ENCODE measurements at places on chromosomes 12 and 14.

DNA sequence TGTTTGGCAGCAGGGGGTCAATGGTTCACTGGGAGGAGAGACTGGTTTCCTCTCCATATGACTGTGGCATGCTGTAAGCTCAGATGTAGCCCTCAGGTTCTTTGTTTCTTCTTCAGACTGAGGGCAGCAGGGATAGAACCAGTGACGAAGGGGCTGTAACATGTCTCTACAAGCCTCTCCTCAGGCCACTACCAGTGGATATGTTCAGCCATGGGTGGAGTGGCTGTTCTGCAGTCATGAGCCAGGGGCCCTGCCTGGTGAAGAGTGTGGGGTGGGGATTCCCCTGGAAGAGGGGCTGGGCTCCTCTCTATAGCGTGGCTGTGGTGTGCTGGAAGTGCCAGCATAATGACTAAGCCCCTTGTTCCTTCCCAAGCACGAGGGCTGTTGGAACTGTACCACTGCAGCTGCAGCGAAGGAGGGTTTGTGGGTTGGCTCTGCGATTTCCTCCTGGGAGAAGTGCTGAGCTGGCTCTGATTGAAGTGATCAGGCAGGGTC lies 55.8 kb downstream of the CMAS start:
- no peak overlapping the region for H3K4me3 ChIP-seq
- peaks cover 9% of the 10 kb centered on the region for H3K27me3 ChIP-seq
- H3K27ac ChIP-seq: no peak overlapping the region

GRCh38 chr12:52311285-52311648 lies 9.9 kb downstream of the KRT83 start:
- H3K36me3 ChIP-seq: no peaks in the 10 kb centered on the region
- no peak overlapping the region for H3K27ac ChIP-seq
- H3K27me3 ChIP-seq: peaks cover 55% of the 10 kb centered on the region
- H3K4me1 ChIP-seq: peaks cover 4% of the 10 kb centered on the region

DNA sequence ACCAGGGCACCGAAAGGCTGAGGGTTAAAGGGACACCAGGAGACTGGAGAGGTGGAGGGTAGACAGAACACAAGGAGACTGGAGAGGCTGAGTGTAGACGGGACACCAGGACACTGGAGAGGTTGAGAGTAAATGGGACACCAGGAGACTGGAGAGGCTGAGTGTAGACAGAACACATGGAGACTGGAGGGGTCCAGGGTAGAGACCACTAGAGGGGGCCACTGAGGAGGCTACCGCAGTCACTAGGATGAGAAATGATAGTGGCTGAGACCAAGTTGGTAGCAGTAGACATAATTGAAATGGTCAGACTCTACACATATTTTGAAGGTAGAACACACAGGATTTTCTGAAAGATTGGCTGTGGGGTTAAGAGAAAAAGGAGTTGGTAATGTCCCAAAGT lies 68.2 kb downstream of the PAH start:
- DNase-seq: no peak
- no peaks in the 10 kb centered on the region for H3K36me3 ChIP-seq
- H3K27ac ChIP-seq: no peak overlapping the region
- H3K27me3 ChIP-seq: no peaks in the 10 kb centered on the region

- no peaks in the 10 kb centered on the region for H3K27me3 ChIP-seq
- no peaks in the 10 kb centered on the region for H3K4me1 ChIP-seq
- DNase-seq: no peak
- H3K4me3 ChIP-seq: no peak overlapping the region
- H3K36me3 ChIP-seq: no peaks in the 10 kb centered on the region
Observed at GRCh38 chr14:88695870-88696269, 96.9 kb downstream of the EML5 start.

GRCh38 chr14:73924337-73924736 lies 25.6 kb downstream of the FAM161B start:
- H3K4me3 ChIP-seq: no peak overlapping the region
- H3K27ac ChIP-seq: no peak overlapping the region
- no peaks in the 10 kb centered on the region for H3K27me3 ChIP-seq
- H3K36me3 ChIP-seq: peaks cover 57% of the 10 kb centered on the region
- H3K4me1 ChIP-seq: no peaks in the 10 kb centered on the region

DNA sequence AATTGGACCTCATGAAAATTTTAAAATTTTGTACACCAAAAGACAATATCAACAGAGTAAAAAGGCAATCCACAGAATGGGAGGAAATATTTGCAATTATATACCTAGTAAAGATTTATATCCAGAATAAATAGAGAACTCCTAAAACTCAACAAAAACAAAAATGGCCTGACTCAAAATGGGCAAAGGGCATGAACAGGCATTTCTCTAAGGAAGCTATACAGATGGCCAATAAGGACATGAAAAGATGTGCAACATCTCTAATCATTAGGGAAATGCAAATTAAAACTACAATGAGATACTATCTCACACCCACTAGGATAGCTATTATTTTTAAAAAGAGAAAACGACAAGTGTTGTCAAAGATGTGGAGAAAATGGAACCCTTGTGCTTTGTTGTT lies 10.9 kb upstream of the APOF start:
- H3K27ac ChIP-seq: no peak overlapping the region
- no peak for DNase-seq
- peaks cover 1% of the 10 kb centered on the region for H3K36me3 ChIP-seq
- H3K4me1 ChIP-seq: no peaks in the 10 kb centered on the region

GRCh38 chr12:76519538-76519937 lies 40.0 kb downstream of the OSBPL8 start:
- H3K4me1 ChIP-seq: peaks cover 20% of the 10 kb centered on the region
- no peaks in the 10 kb centered on the region for H3K27me3 ChIP-seq
- H3K36me3 ChIP-seq: peaks cover 62% of the 10 kb centered on the region
- no peak overlapping the region for H3K4me3 ChIP-seq
- no peak for DNase-seq

DNA sequence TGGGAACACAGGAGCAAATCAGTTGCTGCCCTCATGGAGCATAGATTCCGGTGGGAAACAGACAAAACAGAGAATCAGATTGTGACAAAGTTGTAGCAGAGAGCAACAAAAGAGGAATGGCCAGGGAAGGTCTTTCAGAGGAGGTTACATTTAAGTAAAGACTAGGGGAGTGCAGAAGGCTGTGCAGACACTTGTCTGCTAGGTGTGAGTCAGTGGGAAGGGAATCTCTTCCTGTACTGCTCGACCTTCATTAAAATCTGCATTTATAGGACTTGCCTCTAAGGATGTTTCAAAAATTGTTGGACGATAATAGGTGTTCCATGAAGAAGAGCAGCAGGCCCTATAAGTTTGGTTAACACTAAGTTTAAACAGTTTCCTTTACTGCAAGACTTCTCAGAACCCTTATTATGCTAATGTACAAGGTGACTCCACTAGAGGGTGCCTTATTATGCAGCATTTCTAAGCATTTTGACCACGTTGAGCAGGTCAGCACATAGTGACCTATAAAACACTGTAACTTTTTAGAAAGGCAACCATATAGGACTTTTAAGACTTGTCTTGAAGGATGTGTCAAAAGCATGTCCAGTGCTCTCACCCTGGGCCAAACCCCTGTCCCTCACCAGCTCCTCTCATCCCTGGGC lies 91.8 kb upstream of the RIC8B start:
- H3K4me3 ChIP-seq: no peak overlapping the region
- DNase-seq: no peak
- H3K36me3 ChIP-seq: no peaks in the 10 kb centered on the region

- no peak overlapping the region for H3K27ac ChIP-seq
- no peaks in the 10 kb centered on the region for H3K4me1 ChIP-seq
- H3K27me3 ChIP-seq: no peaks in the 10 kb centered on the region
Observed at GRCh38 chr14:85363358-85363757, 166.6 kb upstream of the FLRT2 start.

DNA sequence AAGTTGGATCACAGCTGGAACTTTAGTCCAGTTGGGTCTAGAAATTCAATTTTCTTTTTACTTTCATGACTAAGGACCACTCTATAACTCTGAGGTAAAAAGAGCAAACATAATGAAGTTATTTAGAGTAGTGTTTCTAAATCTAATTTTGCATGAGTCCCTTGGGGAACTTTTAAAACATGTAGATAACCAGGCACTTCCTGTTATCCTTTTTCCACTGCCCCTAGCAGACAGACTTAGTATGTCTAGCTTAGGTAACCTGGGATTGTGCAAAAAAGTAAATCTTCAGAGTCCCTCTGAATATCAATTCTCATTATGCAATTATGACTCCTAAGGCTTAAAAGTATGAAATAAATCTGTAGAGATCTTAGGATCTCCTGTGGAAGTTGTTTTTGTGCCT lies 371.2 kb downstream of the DIO2 start:
- no peak overlapping the region for H3K27ac ChIP-seq
- no peak overlapping the region for H3K4me3 ChIP-seq
- no peaks in the 10 kb centered on the region for H3K4me1 ChIP-seq
- no peaks in the 10 kb centered on the region for H3K27me3 ChIP-seq
- DNase-seq: no peak
- H3K36me3 ChIP-seq: no peaks in the 10 kb centered on the region

GRCh38 chr14:51884086-51884927 lies 23.9 kb downstream of the GNG2 start:
- H3K27me3 ChIP-seq: no peaks in the 10 kb centered on the region
- DNase-seq: no peak
- peaks cover 56% of the 10 kb centered on the region for H3K36me3 ChIP-seq
- H3K27ac ChIP-seq: peak overlapping the region; percentile 43

GRCh38 chr12:108815875-108816594 lies 41.3 kb downstream of the SSH1 start:
- DNase-seq: no peak
- peaks cover 29% of the 10 kb centered on the region for H3K36me3 ChIP-seq
- no peak overlapping the region for H3K4me3 ChIP-seq
- H3K4me1 ChIP-seq: peaks cover 7% of the 10 kb centered on the region
- no peaks in the 10 kb centered on the region for H3K27me3 ChIP-seq
- H3K27ac ChIP-seq: peak overlapping the region; percentile 17

DNA sequence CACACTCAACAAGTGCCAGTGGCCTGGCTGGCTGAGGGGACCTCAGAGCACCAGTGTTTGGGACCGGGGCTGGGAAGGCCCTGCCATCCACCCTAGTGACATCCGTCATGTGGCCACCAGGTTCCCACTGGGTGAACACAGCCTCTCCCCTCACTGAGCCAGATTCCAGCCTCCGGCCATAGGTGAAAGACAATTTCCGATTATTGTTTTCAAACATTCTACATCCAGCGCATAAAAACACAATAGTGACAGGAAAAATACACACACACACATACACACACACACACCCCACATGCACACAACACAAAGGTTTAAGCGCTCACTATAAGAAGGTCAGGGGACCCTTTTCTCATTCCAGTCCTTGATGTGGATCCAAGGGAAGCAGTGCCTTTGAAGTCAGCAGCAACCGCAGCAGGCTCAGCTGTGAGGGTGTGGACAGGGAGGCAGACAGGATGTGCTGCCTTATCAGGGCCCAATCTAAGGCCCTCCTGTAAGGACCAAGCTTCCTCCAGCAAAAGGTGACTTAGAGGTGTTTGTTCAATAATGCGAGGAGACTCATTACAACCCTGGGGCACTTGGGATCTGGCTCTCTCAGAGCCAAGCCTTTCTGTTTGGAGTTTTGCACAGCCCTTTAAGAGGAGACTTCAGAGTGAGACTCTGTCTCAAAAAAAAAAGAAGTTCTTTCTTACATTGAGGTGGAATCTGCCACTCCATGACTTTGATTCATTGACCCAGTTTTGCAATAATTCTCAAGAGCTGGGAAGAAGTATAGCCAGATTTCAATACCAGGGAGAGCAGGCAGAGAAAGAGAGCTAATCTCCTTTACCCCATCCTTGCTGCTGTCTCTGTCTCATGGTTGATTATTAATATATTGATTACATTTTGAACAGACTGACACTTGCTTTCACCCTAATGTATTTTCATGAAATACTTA lies 227.8 kb downstream of the ZFP36L1 start:
- H3K4me3 ChIP-seq: no peak overlapping the region
- no peaks in the 10 kb centered on the region for H3K36me3 ChIP-seq
- H3K4me1 ChIP-seq: peaks cover 7% of the 10 kb centered on the region
- no peak overlapping the region for H3K27ac ChIP-seq

- H3K27me3 ChIP-seq: no peaks in the 10 kb centered on the region
- peaks cover 60% of the 10 kb centered on the region for H3K36me3 ChIP-seq
- DNase-seq: no peak
- H3K4me1 ChIP-seq: peaks cover 10% of the 10 kb centered on the region
- H3K27ac ChIP-seq: peak overlapping the region; percentile 55
Observed at GRCh38 chr14:35107866-35108265, 13.9 kb downstream of the PPP2R3C start.

DNA sequence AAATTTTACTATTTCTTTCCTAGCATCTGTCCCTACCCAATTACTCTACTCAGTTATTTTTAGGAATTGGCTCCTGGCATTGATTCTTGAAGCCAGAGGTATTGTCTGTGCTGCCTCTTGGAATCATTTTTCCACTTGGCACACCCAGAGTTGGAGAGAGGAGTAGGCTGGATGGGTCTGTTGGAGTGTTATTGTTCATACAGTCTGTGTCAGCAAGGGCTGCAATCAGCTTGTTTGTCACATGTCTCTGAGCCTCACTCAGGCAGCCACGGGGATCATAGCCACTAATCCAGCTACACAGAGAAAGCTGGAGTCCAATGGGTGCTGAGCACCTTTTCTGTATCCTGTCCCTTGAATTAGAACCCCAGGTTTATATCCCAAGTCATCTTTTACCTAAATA lies 176.0 kb upstream of the DYRK2 start:
- no peaks in the 10 kb centered on the region for H3K4me1 ChIP-seq
- H3K27me3 ChIP-seq: peaks cover 12% of the 10 kb centered on the region
- H3K4me3 ChIP-seq: no peak overlapping the region

DNA sequence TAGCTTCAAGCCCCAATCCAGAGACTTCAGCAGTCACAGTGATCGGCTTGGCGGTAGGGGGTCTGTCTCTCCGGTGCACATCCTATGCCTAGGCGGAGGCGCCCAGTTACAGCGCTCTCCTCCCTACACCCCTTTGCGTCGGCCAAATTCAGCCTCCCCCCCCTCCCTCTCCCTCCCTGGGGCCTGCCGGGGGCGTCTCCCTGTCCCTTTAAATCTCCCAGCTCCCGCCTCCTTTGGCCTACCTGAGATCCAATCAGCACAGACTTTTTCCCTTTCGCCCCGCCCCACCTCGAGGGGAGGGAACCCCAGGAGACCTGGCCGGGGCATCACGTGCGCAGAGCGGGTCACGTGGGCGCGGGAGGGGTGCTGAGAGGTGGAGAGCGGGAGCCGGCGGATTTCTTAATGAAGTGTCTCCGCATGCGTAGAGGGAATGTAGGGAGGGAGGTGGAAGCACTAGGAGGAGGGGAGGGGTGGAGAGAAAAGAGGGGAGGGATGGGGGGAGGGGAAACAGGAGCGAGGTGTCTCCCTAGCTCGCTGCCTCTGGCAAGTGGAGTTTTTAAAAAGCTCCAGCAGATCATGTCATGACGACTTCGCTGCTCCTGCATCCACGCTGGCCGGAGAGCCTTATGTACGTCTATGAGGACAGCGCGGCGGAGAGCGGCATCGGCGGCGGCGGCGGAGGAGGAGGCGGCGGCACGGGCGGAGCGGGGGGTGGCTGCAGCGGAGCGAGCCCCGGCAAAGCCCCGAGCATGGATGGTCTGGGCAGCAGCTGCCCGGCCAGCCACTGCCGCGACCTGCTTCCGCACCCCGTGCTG lies at the start of gene HOXC13:
Gene HOXC13 (plus strand): TSS at position 506 of the 815 bp plus-strand sequence. CDS start 76 bp downstream, at position 582.
- no peaks in the 10 kb centered on the region for H3K4me1 ChIP-seq
- peaks cover 2% of the 10 kb centered on the region for H3K36me3 ChIP-seq
- H3K4me3 ChIP-seq: no peak within 1 kb of the TSS
- DNase-seq: no peak
- H3K27me3 ChIP-seq: peaks cover 90% of the 10 kb centered on the region

- no peak overlapping the region for H3K4me3 ChIP-seq
- DNase-seq: no peak
- H3K36me3 ChIP-seq: no peaks in the 10 kb centered on the region
- peaks cover 7% of the 10 kb centered on the region for H3K27me3 ChIP-seq
- H3K4me1 ChIP-seq: peaks cover 4% of the 10 kb centered on the region
Observed at GRCh38 chr14:56129092-56129491, 10.9 kb downstream of the PELI2 start.

GRCh38 chr12:67578976-67579661 lies 69.4 kb upstream of the DYRK2 start:
- H3K36me3 ChIP-seq: peaks cover 3% of the 10 kb centered on the region
- peaks cover 22% of the 10 kb centered on the region for H3K4me1 ChIP-seq
- peak overlapping the region; percentile 78 for H3K27ac ChIP-seq
- DNase-seq: no peak
